ENCODE measurements at places on chromosomes 7 and 10.

GRCh38 chr7:120360918-120361317 lies 87.9 kb downstream of the KCND2 start:
- DNase-seq = no peak

GRCh38 chr7:63925262-63925625 lies 73.4 kb upstream of the ZNF722 start:
- no peak for DNase-seq

GRCh38 chr7:134031835-134032617 lies 95.1 kb upstream of the LRGUK start:
- no peak for DNase-seq

DNA sequence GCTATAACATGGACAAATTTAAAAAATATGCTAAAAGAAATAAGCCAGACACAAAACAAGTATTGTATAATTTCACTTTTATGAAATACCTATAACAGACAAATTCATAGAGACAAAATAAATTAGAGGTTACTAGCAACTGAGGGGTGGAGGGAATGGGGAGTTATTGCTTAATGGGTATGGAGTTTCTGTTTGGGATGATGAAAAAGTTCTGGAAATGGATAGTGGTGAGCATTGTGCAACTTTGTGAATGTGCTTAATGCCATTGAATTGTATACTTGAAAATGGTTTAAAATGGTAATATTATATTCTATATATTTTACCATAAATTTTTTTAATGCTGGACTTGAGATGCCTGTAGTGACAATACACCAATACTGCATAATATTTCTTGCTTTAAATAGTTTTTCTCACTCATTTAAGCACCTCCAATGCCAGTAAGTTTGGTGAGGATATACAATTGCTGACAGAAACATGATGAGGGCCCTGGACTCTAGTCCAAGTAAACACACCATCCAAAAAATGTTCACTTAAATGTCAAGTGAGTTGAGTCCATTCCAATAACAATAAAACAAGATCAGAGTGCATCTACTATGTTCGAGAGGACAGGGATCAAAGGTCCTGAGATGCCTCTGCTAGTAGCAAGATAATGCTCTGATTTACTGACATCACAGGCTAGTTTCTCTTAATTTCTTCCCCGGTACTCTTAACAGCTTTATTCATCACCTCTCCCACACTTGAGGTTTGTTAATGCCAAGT lies 71.9 kb downstream of the NT5C2 start:
- no peak for DNase-seq

DNA sequence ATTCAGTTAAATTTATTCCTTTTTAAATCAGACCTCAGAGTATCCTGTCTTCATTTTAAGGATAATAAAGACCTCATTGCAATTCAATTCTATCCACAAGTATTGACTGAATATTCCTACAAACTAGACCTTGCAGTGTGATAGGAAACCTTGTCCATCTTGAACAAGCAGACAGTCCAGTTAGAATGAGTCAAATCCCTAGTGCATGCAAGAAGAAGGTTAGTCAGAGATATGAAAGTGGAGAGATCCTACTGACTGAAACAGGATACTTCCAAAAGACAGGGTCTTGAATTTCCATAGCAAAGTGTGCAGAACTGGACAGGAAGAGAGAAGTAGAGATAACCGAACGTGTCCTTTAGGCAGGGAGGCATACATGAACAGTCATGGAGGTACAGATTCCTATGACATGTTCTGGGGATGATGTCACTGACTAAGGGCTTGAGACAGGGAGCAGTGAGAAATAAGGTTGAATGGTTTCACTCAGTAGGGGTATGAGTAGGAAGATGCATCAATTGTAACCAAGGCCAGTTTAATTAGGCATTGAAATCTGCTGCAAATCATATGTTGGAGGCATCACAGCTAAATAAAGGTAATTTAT lies 45.2 kb downstream of the PPP1R3A start:
- no peak for DNase-seq

- no peak for DNase-seq
Measured at GRCh38 chr10:17790651-17791050, 18.5 kb upstream of the MRC1 start.

GRCh38 chr10:48535416-48536155 lies 69.3 kb downstream of the ARHGAP22 start:
- DNase-seq = peak; percentile 8

- no peak for DNase-seq
Measured at GRCh38 chr10:44243851-44244510, 140.9 kb downstream of the CXCL12 start.

DNA sequence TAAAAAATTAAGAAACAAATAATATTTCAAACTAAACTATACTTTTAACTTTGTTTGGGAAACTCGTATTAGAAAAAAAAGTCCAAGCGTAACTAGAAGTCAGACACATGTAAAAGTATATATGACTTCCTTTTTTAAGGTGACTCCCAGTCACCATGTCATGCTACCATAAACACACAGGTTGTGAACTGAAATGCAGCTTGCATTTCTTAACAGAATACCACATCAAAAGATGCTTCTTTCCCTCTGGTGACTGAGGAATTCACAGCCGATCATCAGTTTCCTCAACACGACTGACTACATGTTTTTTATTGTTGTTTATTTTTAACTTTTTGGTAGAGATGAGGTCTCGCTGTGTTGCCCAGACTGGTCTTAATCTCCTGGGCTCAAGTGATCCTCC lies 445.0 kb downstream of the PARD3 start:
- no peak for DNase-seq

- DNase-seq = peak; percentile 38
Measured at GRCh38 chr7:135238112-135238744, 4.6 kb downstream of the STRA8 start.

GRCh38 chr7:156932006-156932405 lies 17.5 kb upstream of the NOM1 start:
- no peak for DNase-seq

GRCh38 chr7:37756797-37757551 lies 73.4 kb downstream of the GPR141 start:
- no peak for DNase-seq

DNA sequence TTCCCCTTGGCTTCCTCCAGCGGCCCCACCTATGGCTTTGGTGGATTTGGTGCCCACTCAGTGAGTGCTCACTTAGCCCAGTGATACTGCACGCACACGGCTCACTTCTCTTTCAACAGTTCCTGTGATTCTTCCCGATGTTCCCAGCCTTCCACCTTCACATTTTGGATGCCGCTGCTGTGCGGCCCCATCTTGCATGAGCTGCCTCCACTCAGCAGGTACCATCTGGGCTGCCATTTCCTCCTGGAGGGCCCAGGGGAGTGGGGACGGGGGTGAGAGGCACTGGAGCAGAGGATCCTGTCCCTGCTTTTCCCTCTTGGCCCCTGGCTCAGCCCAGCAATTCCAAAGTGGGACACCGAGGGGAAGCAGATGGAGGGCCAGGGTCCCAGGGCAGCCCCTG lies 323.3 kb upstream of the ZNF32 start:
- DNase-seq = no peak

Measured in stimulated activated CD8-positive, alpha-beta memory T cell treated with anti-CD3 and anti-CD28 coated beads, Interleukin-4, amount 100 ng/mL, for 48 hours (primary cell).